Activated CD4-positive, alpha-beta T cell treated with anti-CD3 and anti-CD28 coated beads for 1 hour (primary cell): ENCODE measurements at places on chromosomes 2 and 18.

GRCh38 chr2:145484448-145485097 lies 964.7 kb upstream of the ZEB2 start:
- DNase-seq, result no peak

GRCh38 chr2:26309921-26310320 lies 36.0 kb upstream of the SELENOI start:
- no peak for DNase-seq

GRCh38 chr18:56889621-56890020 lies 238.5 kb downstream of the WDR7 start:
- DNase-seq, result no peak

- DNase-seq, result no peak
Measured at GRCh38 chr2:188199716-188200128, 92.0 kb upstream of the GULP1 start.

DNA sequence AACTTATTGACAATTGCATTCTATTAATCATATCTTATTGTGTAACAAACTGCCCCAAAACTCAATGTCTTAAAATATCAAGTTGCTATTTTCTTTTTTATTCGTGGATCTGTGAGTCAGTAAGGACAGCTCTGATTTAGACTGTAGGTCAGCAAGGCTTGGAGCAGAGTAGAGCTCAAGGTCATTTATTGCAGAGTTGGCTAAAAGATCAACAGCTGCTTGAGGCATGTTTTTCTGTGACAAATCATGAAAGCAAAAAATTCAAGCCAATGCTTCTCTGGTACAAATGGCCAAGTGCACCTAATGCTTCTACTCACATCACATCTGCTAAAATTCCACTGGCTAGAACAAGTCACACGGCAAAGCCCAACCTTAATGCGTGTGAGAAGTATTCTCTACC lies 497.7 kb upstream of the LRATD1 start:
- no peak for DNase-seq

DNA sequence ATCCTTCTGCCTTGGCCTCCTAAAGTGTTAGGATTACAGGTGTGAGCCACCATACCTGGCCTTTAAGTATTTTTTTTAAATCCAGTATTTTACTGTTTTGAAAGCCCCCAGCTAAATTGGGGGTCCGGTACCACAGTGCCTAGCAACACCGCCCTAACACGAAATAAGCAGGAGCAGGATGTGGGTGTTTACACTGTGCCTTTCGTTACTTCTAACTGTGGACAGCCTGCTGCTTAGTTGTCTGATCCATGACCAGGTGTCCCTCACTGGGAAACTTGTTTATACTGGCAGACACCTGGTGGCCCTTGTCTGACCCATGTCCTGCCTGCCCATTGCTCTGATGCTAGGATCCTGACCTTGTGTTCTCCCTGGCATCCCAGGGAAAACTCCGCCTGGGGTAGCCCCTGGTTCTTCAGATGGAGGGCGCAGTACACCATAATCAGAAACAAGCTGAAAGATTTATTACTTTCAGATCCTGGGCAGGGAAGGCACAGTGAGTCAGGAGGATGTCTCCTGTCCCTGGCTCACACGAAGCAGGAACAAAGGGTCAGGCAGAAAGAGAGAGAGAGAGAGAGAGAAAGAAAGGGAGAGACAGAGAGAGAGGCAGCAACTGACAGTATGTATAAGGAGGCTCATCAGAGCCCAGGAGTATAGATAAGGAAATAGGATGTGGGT lies 55.7 kb downstream of the NCAPH start:
- DNase-seq, result no peak

DNA sequence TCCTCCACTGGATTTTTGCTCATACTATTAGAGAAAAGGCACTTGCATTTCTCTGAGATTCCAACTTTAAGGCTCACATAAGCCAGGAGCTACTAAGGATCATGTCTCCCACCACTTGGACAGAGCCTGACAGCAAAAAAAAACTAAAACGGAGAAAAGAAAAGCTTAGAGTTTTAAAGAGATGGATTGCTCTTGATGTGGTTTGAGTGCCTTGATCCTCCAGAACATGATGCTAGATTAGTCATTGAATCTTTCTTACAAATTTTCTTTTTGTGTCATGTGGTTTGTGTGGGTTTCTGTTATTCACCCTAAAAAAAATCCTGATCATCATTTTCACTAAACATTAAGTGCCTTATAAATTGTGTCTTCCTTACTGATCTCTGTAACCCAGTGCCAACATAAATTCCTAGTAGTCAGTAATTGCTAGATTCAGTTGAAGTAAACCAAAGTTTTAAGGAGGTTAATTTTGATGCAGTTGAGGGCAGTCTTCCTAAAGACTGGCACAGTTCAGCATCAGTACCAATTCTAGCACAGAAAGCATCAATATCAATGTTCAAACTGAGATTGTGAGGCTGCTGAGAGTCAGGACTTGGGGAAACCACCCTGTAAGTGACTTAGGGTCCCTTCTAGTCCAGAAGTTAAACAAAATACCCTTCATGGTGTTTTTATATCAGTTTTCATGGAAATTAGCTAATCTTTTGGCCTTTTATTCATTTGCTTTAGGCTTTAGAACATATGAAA lies 206.3 kb downstream of the RAD51AP2 start:
- DNase-seq, result no peak

DNA sequence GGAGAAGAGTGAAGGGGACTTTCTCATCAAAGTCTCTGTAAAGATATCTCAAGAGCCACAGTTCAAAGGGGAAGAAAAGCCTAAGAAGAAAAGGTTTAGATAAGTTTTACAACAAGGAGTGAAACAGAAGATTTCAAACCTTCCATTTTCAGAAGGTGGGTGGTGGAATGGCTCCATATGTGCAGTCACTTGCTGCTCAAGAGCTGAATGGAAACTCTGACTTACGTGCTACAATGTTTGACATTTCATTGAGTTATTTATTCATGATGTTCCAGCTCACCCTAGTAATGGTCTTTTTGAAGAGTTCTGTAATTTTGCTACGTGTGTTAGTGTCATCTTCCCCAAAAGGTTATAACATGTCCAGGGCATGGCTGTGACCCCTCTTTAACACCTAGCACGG lies 21.7 kb downstream of the LCT start:
- DNase-seq, result no peak

DNA sequence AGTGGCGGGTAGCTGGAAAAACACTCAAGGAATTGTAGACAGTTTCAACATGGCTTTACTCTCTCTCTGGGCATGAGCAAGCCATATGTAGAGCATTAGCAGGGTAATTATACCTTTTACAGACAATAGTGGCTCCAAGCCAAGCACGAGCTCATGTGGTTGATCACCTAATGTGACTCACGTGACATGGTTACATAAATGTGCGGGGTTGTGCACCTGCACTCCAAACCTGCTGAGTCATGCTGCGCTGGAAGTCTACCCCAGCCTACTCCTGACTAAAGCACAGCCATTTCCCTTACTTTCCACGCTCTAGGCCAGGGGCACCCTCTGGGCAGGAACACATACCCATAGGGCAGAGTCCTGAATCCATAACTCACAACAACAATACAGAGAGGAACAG lies 232.8 kb downstream of the MBD5 start:
- no peak for DNase-seq

GRCh38 chr18:67300498-67300897 lies 216.0 kb downstream of the DSEL start:
- DNase-seq, result no peak

DNA sequence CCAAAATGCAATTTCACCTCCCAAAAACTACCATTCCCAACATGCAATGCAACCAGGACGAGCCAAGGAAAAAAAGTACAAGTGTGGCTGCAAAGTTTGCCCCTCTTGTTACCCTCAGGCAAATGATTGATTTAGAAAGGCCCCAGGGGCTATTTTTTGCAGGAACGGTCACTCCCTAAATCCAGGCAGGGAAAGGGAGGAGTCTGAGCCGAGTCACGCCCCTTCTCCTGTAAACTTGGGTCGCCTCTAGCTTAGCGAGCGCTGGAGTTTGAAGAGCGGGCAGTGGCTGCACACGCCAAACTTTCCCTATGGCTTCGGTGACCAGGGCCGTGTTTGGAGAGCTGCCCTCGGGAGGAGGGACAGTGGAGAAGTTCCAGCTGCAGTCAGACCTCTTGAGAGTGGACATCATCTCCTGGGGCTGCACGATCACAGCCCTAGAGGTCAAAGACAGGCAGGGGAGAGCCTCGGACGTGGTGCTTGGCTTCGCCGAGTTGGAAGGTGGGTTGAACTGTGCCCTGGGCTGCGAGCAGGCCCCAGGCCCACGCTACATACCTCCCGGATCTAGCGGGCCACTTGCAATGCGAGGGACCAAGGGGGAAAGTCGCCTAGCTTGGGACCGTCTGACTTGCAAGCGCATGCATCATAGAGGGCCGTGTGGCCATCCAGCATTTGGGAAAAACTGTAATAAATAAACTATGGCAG lies at the start of gene GALM:
GALM (plus strand) TSS at position 261 of the 702 bp plus-strand sequence; CDS start at position 309, 48 bp downstream.
- DNase-seq, result peak; percentile 30

DNA sequence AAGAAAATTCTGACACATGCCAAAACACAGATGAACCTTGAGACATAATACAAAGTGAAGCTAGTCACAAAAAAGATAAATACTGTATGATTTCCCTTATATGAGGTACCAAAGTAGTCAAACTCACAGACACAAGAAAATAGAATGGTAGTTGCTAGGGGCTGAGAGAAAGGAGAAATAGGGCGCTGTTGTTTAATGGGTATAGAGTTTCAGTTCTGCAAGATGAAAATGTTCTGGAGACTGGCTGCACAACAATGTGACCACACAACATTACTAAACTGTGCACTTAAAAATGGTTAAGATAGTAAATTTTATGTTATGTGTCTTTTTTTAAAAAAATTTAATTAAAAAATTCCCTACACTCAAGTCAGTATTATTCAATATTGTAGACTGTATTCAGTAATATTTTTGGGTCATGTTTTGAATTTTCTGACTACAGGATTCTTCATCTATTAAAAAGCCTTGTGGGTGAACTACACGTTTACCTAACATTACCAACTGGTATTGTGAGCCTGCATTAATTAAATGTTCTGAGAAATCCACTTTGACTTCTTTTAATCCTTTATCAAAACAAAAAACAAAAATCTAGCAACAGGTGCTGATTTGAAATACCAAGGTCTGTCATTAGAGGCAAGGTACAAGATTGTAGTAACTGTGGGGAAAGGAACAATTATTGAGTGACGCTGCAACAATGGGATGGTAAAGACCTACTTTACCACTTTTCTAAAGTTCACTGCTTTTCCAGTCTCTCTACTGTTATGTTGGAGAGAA lies 140.8 kb upstream of the ZFP36L2 start:
- no peak for DNase-seq

- DNase-seq, result no peak
Measured at GRCh38 chr2:231810905-231811304, 24.7 kb downstream of the COPS7B start.

DNA sequence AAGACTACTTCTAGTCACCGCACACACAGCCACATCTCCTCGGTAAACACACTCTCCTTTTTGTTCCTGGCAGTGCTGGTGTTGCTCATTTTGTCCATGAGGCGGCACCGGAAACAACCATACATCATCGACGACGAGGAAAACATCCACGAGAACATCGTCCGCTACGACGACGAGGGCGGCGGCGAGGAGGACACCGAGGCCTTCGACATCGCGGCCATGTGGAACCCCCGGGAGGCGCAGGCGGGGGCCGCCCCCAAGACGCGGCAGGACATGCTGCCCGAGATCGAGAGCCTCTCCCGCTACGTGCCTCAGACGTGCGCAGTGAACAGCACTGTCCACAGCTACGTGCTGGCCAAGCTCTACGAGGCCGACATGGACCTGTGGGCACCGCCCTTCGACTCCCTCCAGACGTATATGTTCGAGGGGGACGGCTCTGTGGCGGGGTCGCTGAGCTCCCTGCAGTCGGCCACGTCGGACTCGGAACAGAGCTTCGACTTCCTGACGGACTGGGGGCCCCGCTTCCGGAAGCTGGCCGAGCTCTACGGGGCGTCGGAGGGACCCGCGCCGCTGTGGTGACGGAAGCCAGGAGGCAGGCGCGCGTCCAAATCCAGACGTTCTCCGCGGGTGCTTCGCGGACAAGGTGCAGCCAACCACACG lies 221.0 kb downstream of the CDH20 start:
- peak; percentile 9 for DNase-seq

DNA sequence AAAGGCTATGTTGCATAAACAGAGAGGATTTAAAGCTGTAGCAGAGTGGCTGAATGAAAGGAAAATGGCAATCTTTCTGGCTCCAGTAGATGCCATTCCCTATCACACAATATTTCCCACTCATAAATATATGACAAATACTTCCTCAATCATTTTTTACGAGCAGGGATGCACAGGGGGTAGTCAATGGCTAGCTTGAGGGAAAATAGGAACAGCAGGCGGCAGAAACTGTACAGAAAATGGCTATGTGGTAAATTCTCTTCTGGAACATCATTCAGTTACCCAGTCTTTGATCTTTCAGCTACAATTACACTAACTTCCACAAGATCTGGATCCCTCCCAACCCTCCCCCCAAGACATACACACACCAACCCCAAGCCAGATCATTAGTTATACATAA lies 127.2 kb downstream of the OLA1 start:
- DNase-seq, result no peak

GRCh38 chr2:72834596-72834995 lies 8.8 kb upstream of the EXOC6B start:
- no peak for DNase-seq

- DNase-seq, result no peak
Measured at GRCh38 chr18:68354176-68354575, 360.7 kb downstream of the TMX3 start.

- no peak for DNase-seq
Measured at GRCh38 chr2:16100006-16100405, 159.7 kb downstream of the MYCN start.

- DNase-seq, result no peak
Measured at GRCh38 chr2:48982887-48983435, 171.4 kb downstream of the FSHR start.

- no peak for DNase-seq
Measured at GRCh38 chr2:62184512-62185230, 11.2 kb upstream of the B3GNT2 start.

DNA sequence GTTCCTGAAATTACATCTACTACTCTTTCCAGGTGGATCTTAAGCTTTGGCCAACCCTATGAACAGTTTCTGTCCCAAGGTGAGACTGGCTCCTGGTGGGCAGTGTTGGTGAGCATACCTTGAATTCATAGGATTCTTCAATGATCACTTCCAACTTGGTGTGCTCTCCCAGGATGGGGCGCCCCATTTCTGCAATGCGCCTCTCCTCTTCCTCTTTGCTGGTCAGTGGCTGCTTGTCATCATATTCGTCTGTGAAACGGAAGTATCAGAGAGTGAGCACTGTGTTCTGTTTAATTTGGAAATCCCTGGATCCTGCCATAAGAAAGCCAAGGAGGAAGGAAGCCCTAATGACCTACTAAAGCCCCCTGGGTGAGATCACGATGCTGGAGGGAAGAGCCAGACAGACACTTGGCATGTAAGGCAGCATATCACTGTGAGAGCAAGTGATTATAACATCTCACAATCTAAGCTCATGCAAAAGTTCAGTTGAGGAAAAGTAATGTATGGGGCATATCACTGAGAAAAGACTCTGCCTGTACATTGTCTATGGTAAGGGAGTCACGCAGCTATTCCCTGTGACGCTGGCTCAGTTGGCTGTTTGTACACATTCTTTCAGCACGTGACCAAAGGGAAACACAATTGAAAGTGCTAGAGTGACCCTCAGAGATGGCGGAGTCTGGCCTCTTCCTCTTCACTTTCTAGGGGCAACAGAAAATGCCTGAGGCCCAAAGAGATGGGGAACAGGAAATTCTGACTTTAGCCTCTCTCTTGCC lies 287.0 kb downstream of the SLC8A1 start:
- DNase-seq, result no peak

GRCh38 chr2:105877945-105878344 lies 133.2 kb downstream of the NCK2 start:
- DNase-seq, result no peak

GRCh38 chr2:204655626-204656025 lies 110.4 kb downstream of the PARD3B start:
- DNase-seq, result no peak
